ENCODE measurements at places on chromosomes 4 and X.

DNA sequence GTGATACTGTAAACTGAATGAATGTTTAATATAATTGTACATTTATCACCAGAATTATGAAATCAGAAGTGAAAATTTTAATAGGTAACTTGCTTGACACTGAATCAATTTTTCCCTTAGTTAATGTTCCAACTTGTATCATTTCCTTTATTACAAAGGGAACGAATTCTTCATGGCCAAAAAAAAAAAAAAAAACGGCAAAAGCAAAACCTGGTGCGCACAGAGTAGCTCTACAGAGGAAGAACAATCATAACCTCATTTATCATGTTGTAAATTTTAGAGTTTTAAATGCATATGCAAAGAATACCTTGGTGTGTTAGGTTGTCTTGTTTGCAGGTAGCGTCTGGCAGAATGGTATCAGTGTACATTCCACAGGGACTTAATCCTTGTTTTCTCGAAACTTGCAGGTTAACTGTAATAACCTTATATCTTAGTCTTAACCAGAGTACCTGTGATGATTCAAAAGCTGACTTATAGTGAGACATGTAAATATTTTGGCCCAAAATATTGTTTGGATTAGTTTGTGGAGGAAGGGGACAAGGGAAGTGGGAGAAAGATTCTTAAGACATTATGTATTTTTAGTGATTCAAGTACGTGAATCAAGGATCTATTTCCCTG lies 70.0 kb downstream of the NPNT start:
- no peak for DNase-seq

DNA sequence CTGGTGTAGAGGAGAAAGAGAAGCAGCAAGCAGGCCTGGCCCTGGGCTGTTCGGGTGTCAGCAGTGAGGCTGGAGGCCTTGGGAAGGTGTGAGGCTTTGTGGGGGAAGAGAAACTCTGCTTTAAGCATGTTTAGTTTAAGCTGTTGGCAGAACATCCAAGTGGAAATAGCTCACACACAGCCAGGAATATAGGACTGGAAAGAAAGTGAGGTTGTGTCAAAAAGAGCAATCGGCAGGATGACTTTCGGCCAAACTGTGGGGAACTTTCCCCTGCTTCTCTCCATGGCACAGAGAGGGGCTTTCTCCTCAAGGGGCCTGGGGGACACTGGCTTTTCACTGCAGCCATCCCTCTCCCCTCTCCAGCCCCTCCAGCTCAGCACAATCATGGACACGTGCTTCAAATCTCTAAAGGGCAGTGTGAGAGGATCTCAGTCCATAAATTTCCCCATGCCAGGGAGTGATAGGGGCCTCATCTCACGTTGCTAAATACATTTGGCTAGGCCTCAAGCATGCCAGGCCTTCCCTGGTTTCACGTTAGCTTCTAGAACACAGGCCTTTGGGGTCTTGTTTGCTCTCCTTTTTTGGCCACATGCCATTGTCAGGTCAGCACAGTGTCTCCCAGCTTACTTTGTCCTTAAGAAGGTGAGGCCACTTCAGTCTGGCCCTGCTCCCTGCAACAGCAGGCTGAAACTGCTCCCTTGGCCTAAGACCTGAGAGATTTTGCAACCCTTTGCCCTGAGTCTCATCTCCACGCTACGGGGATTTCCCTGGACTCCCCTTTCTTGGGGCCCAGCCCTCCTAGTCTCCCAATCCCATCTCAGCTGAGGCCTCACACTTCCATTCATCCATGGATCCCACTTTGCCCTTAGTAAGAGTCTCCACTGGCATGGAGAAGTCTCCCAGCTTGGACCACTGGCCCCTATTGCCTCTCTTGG lies 8.3 kb upstream of the CITED1 start:
- DNase-seq = no peak

- DNase-seq = no peak
These were observed 101.4 kb upstream of the RAB40AL start for GRCh38 chrX:102835504-102836146.

DNA sequence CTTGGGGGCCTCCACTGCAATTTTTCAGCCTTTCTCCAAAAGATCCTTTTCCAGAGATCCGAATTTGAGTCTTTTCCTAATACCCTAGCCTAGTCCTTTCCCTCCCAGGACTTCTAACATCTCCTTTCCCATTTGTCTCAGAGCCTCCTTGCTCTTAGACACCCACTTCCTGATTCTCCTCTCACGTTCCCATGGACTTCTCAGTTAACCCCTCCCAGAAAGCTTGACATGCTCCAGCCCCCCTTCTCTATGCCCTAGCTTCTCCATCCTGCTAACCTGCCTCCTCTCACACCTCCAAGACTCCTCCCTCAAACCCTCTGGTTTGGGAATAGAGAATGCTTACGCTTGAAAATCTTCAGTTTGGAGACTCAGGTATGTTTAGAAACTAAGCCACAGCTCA lies 2.5 kb downstream of the UBA1 start:
- DNase-seq = no peak

- DNase-seq = no peak
These were observed 90.4 kb upstream of the NDP start for GRCh38 chrX:44063606-44064005.

GRCh38 chrX:142671036-142671435 lies 354.7 kb upstream of the SPANXN4 start:
- no peak for DNase-seq

DNA sequence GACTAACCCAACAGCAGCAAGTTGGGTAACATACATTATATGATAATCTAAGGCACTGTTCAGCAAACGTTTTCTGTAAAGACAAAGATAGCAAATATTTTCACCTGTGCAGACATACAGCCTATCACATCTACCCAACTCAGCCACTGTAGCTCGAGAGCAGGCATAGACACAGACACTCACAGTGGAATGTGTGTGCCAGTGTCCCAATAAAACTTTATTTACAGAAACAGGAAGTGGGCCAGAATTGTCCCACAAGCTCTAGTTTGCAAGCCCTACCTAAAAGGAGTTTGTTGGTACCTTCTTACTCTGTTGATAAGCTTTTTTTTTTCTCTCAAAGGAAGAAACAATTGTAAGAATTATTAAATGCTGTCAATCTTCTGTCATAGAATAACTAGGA lies 11.9 kb upstream of the FAM9A start:
- no peak for DNase-seq
